ENCODE measurements at places on chromosomes 16 and 17.
A peak's percentile ranks its signal among the peaks of the same experiment; 100 is the strongest.

DNA sequence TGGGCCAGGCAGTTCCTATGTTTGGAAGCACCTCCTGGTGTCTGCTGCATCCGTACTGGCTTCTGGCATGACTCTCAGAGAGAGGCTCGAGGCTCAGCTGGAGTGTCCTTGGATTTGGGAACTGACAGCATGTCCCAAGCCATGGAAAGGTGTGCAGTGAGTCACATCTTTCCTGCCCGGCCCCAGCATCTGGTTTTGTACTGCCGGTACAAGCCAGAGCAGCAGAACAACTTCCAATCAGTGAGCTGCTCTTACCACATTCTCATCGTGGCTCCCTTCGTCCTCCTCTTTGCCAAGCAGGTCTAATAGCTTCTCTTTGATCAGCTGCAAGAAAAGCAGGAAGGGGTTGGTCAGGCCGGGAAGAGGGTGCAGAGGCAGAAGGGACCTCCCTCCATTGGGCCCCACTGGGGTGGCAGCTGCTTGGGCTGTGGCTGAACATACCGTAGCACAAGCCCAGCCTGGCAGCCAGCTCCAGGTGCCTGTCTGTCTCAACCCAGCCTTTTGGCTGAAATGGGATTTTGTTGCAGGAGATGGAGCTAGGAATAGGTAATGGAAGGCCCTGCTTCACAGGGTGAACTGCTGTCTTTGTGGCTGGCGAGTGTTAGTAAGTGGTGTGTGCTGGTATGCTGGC, 24.2 kb downstream of the SPACA3 start:
- no peak for DNase-seq

GRCh38 chr16:58850678-58851020, 116.5 kb upstream of the GOT2 start:
- DNase-seq, result no peak

GRCh38 chr16:58638148-58639036, 8.8 kb upstream of the CNOT1 start:
- DNase-seq, result no peak

GRCh38 chr17:65323049-65323448, 185.9 kb downstream of the RGS9 start:
- no peak for DNase-seq

- no peak for DNase-seq
These were observed 33.1 kb downstream of the WIPI1 start for GRCh38 chr17:68424203-68424602.

GRCh38 chr16:69838489-69838888, 76.4 kb downstream of the WWP2 start:
- DNase-seq, result no peak

DNA sequence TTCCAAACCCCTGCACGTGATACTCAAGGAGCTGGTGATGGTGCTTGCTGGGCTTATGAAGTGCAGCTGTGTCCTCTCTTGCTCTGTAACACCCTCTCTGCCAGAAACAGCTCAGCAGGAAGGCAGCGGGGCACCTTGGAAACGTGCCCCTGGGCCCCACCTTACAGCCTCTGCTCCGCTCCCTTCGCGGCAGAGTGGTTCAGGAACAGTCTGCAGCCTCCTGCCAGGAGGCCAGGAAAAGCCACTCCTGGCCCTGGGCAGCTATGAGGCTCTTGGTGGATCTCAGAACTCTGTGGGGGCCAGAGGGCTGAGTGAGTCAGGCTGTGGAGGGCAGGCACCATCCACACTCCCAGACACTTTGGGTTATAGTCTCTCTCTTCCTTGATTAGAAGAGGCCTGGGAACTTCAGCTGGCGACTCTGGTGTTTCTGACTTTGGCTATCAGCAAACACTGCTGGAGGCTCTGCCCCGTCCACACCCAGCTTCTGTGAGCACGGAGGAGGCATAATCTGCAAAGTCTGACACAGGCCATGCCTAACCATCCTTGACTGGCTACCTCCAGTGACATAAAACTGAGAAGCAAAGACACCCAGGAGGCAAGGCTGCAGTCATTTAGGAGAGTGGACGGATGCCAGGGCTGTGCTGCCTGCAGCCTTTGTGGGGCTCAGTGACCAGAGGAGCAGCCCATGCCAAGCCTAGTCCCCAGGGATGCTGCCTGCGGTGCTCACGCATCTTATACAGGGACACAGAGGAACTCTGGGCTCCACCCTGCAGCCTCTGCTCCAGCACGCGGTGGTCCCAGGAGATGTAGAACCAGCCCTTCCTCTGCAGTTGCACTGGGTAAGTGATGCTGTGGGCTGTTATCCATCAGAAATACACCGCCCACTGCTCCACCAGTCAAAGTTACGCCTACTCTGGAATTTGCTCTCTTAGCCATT, 65.3 kb downstream of the METRNL start:
- DNase-seq, result no peak

GRCh38 chr17:11554042-11554441, 44.2 kb upstream of the DNAH9 start:
- DNase-seq, result no peak

DNA sequence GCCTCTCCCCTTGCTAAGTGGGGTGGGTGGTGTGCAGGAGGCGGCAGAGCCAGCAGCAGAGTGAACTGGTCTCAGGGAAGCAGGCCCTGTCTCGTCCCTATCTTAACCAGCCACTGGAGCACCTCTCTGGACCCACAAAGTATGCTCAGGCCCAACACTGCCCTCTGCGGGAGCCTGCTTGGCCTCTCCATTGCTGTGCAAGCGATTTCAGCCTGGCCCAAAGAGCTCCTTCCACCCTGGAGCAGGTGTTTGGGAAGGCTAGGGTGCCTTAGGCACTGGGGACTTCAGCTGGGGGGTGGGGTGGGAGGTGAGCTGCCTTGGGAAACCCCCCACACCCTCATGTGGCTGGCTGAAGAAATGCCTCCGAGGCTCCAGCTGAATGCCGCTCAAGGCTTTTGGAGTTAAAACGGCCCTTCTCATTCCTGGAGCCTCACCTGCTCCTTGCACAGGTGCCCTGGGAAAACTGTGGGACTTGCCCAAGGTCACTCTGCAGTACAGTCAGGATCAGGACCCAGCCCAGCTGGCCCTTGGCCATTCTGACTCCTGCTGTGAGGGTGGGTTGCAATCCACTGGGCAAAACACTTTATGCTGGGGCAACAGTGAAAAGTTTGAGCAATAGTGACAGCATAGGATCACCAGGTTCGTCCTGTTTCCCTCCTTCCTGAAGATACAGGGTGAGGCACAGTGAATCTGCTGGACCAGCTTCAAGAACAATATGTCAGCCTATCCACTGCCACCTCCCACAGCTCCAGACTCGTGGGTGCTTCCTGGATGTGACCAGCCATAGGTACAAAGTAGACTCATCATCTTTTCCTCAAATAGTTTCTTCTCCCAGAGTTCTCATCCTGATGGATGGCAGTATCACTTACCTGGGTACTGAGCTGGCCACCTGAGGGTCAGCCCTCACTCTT, 5.9 kb upstream of the UBE2O start:
- no peak for DNase-seq

- peak; percentile 44 for DNase-seq
These were observed 8.1 kb upstream of the EFCAB13 start for GRCh38 chr17:47315451-47316266.

DNA sequence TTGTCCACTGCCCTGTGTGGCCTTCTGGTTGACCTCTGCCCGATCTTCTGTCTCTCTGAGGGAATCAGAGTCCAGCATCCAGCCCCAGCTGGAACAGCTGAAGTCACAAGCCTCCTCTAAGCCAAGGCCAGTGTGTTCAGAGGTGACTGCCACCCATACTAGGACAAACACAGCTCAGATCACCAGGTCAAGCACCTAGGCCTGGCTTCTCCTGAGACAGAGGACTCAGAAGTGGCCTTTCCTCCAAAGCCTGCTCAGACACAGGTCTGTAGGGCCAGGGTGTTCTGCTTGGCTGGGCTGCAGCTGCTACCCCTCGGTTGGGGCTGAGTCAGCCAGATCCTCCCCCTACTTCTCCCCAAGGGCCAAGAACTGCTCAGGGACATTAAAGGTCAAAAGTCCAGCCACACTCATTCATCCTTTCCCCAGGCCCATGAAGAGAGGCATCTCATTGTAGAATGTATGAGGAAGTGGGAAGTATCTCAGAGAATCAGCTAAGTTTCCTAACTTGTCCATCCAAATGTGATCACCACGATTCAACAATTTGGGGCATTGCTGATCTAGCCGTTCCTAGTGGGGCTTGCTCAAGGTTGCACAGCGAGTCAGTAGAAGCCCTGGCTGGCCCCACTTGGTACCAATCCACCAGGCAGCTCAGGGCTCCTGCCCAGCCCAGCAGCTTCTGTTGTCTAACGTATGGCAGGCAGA, 7.6 kb downstream of the SLC46A1 start:
- DNase-seq, result no peak

DNA sequence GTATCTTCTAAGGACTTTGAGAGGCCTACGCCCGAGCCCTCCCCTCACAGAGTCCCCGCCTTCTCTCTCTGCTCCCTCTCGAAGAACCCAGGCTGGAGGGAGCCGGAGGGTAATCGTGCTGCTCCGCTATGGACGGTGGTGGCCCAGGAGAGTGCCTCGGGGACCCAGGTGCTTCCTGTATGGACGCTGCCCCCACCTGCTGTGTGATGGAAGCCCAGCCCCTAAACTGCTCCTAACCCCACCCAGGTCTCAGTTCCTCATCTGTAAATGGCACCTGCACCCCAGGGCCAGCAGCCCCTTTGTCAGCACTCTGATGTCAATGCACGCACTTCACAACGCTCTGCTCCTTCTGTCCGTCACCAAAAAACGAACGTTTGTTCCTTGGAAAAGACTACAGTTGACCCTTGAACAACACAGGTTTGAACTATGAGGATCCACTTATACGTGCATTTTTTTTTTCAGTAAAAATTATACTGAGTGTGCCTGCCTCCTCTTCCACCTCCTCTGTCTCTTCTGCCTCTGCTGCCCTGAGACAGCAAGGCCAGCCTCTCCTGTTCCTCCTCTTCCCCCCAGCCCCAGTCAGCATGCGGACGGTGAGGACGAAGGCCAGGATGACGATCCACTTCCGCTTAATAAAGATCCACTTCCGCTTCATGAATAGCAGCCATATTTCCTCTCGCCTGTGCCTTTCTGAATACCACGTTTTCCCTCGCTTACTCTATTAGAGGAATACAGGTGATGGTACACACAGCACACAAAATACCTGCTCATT, 118.3 kb downstream of the BANP start:
- no peak for DNase-seq
